ENCODE measurements at places on chromosomes 13 and 19.

DNA sequence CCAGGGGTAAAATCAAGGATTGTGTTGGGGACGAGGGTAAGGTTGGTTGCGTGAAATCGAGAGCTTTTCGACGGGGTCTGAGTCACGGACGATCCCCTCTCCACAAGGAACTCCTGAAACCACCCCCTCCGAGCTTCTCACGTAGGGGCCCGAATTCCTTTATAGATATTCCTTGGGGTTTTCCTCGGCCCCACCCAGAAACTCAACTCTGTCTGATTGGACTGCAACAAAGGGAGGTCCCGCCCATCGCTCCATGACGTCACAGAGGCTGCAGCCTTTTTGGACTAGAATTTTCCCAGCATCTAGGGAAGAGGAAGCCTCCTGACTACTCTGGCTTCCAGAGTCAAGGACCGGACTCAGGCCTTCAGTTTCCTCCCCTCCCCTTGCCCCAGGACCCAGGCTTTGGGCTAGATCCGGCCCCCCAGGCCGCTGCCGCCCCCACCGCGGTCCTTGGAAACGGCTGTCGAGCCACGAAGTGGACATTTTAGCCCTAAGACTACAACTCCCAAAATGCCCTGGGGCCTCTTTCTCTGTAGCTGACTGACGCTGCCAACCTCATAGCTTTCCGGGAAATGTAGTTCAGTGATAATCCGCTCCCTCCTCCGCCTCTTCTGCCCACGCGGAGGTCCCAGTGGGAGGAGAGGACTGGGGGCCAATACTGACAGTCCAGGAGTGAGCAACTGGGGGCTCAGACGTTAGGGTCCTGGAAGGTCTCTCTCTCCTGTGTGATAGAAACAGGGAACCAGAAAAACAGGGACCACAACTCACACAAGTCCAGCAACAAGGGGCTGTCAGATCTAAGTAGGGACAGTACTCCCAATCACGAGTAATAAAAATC lies at the start of gene IZUMO1:
Gene IZUMO1, minus strand, starts transcription at position 172 of the 838 bp plus-strand sequence. CDS start 1,050 bp downstream, outside the sequence.
- no peak for DNase-seq

DNA sequence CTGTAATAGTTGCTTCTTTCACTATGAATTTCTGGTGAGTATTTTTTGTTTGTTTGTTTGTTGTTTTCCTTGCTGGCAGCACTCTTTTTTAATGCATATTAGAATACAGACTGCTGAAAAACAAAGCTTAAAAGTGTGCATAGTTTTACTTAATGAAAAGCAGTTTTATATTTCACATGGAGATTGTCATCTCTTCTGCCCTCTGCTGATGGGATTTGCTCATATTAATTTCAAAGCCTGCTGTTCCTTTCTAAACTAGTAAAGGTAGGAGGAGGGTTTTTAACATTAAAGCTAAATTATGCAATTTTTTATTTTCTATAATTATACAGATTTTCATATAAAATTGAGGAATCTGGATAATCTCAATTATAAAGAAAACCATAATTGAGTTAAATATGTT lies 692.6 kb upstream of the SLITRK1 start:
- no peak for DNase-seq

GRCh38 chr19:54430306-54431254 lies 15.3 kb downstream of the TTYH1 start:
- peak; percentile 2 for DNase-seq

DNA sequence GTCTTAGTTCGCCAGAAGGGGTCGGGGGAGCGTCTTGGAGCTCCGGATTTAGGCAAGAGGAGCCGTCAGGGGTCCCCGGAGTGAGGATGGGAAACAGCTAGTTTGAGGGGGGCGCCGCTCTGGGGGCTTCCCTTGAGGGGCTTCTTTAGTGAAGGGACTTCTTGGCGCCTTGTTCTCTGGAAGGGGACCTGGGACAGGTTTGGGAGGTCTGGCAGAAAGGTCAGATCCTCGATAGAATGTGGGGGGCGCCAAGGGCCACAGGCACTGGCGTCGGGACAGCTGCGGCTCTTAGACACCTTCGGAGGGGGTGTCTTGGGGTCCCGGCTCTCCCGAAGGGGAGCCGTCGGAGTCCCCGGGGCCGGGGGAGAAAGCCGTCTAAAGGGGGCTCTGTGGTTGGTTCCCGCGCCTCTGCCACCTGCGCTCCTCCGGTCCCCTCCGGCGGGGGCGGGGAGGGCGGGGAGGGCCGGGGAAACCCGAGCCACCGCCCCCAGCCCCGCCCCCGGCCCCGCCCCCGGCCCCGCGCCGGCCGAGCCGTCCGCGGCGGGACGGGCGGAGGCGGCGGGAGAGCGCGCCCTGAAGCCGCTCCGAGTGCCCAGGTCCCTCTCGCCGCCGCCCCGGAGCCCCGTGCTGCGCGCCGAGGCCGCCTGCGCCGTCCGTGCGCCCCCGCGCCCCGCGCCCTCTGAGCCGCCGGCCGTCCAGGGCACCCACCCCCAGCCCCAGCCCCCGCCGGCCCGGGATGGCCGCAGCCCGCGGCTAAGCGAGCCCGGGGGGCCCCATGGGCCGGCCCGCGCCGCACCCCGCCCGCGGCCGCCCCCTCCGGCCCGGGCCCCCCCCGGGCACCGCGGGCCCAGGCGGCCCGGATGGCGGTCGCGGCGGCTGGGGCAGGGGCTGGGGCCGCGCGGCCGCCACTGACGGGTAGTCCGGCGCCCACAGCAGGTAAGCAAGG lies at the start of gene NRTN:
Gene NRTN, plus strand, starts transcription at position 552 of the 946 bp plus-strand sequence. CDS start 19,099 bp downstream, outside the sequence.
- DNase-seq: no peak

DNA sequence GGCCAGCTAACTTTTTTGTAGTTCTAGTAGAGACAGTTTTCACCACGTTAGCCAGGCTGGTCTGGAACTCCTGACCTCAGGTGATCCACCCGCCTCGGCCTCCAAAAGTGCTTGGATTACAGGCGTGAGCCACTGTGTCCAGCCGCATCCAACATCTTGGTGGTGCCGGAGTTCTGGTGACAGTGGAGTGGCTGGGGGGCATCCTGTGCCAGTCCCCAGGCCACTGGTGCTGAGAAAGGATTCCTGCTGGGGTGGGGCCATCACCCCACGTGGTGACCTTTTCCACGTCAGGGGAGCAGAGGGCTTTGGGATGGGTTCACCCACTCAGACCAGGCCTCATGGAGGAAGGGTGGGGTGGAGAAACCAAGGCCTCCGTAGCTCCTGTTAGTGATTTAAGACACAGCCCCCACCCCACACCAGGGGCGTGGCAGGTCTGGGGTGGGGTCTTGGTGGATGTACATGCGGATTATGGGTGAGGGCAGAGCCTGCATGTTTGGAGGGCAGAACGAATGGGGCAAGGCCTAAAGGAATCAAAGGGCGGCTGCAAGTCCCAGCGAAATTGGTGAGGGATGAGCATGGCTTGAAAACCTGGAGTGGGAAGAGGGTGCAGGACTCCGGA lies 12.9 kb upstream of the TUBB4A start:
- DNase-seq: no peak

DNA sequence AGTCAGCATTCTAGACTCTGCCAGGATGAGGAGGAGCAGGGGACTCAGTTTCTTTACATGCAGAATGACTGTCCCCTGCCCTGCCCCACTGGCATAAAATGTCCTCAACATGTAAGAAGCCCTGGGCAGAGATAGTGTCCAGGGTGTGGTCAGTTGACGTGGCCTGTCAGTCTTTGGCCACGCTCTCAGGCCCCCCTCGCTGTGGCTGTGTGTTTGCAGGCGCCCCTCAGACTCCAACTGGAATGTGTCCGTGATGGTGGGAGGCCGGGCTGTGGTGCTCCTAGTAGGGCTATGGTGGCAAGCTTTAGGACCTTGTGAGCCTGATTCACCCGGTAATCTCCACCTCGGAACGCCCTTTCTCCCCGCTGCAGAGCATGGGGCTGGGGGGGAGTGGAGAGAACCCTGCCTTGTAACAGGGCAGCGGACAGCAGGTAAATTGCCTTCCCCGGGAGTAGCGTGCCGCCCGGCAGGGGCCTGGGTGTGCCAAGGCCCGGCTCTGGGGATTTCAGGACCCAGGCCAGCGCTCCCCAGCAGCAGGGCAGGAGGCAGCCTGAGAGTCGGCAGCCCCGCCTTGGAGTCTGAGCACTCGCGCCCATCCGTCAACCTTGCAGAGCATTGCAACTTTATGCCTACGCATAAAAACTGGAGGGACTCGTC lies 62.3 kb downstream of the CHST8 start:
- no peak for DNase-seq

DNA sequence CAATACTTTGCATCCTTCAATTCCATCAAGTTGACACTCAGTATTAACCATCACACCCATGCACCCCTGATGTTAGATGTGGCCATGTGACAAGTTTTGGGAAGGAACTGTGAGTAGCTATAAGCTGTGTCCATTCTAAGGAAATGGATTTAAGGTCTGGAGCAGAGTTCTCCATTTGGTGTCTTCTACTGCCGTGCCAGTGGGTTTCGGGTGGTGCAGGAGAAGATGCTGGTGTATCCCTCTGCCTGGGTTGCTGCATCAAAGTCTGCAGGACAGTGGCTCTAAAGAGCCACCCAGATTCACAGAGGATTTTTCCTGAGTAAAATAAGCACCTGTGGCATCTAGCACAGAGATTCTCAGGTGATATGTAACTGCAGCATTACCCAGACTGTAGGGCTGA lies 105.7 kb upstream of the IRS2 start:
- DNase-seq: no peak

GRCh38 chr13:48773531-48774275 lies 120.0 kb downstream of the CYSLTR2 start:
- DNase-seq: no peak

DNA sequence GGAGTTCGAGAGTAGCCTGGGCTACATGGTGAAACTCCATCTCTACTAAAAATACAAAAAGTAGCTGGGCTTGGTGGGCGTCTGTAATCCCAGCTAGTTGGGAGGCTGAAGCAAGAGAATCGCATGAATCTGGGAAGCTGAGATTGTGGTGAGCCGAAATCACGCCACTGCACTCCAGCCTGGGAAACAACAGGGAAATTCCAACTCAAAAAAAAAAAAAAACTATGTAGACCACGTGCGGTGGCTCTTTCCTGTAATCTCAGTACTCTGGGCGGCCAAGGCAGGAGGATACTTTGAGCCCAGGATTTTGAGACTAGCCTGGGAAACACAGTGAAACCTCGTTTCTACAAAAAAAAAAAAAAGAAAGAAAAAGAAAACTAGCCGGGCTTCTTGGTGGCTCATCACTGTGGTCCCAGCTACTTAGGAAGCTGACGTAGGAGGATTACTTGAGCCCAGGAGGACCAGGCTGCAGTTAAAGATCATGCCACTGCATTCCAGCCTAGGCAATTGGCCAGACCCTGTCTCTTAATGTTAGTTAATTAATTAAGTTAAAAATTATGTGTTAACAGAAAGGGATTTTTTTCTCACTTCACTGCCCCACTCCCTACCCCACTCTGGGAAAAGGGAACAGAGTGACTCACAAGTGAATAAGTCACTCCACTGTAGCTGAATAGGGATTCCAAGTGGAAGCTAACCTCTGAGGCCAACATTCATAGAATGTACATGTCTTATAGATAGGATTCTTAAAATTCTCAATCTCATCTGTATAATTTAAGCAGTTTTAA lies 2.2 kb downstream of the ZNF83 start:
- DNase-seq: no peak

DNA sequence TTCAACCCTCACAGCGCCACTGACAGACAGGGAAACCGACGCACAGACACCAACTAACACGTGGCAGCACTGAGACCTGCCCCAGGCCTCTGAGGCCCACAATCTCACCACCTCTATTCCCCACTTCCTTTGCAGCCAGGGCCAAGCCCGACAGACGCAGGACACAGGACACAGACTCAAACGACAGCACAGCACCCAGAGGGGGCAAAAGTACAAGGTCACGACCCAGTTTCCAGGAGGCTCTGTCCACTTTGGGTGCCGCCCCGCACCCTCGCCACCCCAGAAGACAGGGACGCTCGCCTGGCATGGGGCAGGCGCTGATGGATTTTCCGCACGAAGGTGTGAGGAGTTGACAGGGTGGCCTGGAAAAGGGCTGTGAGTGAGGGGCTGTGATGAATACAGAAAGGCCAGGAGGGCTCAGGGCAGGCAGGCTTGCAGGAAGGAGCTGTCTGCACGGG lies 48.8 kb downstream of the MLLT1 start:
- DNase-seq: no peak

DNA sequence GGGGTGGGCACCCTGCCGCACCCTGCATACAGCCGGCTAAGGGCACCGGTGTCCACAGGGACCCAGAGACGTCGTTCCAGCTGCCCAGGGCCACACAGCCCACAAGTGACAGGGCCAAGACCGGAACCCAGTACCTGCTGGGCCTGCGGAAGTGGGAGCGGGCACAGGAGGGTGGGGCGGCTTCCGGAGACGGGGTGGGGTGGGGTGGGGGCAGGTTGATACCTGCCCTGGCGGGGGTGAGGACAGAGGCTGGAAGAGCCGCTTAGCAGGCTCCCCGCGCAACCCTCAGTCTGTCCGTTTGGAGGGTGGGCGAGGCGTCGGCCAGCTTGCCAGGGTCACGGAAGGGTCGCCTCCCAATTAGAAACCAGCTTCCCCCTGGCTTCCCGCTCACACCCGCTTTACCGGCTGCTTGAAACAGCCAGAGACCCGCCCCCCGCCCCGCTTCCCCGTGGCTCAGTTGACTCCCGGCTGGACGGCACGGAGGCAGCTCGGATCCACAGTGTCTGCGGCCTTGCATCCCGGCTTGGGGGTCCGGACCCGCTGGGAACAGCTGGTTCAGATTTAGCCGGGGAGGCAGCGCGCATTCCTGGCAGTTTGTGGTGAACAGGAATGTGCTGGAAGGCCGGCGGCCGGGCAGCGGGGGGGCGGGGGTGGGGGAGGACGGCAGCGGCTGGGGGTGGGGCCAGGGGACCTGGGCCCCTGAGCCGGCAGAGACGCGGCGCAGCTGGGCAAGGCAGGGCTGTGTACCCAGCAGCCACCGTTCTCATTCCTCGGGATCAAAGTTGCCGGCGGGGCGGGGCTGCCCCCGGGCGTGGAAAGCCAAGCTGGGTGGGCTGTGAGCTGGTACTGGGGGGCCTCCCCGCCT lies 1.9 kb downstream of the CNN2 start:
- DNase-seq: no peak
